Activated naive CD4-positive, alpha-beta T cell (primary cell): ENCODE measurements at places on chromosomes 5 and 9.

DNA sequence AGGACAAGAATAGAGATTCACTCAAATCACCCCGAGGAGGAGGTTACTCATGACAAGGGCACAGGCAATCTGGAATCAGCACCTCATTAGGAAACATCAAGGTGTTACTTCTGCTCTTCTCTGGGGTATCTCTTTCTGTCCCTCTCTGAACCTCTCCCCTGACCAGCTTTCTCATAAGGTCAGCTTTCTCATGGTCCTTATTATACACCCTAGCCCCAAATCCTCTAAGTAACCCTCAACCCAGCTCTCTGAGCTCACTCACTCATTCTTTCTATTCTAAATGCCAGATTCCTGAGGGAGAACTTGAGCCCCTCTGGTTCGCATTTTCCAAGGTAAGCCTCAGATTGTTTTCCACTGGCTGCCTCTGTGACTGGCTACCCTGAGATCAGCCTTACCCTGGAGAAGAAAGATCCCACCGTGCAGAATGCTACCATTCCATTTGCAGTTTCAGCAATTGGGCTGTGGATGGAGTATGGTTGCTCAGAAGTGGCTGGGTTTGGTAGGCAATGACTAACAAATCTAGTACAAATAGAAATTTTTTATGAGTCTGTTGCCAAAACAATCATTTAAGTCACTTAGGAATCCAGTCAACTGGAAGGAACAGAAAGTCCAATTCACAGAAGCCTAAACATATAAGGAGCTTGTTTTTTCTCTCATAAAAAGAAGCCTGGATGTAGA is 9.0 kb upstream of the TIMD4 start:
- DNase-seq, result no peak

GRCh38 chr9:111805830-111806241 is 11.1 kb upstream of the SHOC1 start:
- no peak for DNase-seq

- DNase-seq, result no peak
Observed at GRCh38 chr5:171537070-171537849, 117.8 kb downstream of the FGF18 start.

GRCh38 chr5:81826128-81826527 is 75.2 kb upstream of the SSBP2 start:
- no peak for DNase-seq

GRCh38 chr5:136143763-136144162 is 11.1 kb downstream of the SMAD5 start:
- DNase-seq, result no peak

GRCh38 chr5:161549106-161549505 is 2.6 kb upstream of the GABRB2 start:
- DNase-seq, result no peak

- no peak for DNase-seq
Observed at GRCh38 chr9:109935406-109936087, 155.5 kb downstream of the PALM2AKAP2 start.

DNA sequence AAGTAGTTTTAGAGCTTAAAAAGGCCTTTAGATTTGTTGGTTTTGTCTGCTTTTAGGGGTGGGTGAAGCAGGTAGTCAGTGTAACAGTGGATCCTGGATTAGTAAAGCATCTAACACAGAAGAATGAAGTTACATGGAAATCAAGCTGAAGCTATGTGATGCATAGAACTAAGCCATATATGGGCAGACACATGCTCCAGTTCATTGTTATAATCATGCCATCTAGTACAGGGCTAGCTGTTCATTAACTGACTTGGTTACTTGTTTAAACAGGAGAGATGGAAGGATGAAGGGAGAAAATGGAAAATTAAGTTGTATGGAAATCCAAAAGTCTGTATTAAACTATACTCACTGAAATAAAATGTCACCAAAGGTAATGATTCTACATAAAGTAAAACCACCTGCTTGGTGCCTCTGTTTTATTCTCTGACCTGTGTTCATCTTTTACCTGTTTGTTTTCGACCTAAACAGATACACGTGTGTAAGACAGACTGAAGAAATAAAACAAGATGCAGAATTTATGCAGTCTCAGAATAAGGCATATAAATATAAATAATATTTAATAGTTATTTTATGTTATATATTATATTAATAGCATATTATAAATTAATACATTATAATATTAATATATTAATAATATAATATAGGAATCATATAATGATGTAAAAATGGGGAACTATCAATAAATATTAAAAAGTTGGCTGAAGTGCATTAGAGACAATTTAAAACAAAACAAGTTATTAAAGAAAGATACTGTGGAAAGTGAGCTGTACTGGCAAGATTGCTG is 33.9 kb downstream of the MRPS30 start:
- DNase-seq, result no peak

- no peak for DNase-seq
Observed at GRCh38 chr9:126773004-126773607, 31.7 kb upstream of the ZBTB43 start.
